ENCODE measurements at places on chromosomes 2 and 18.

DNA sequence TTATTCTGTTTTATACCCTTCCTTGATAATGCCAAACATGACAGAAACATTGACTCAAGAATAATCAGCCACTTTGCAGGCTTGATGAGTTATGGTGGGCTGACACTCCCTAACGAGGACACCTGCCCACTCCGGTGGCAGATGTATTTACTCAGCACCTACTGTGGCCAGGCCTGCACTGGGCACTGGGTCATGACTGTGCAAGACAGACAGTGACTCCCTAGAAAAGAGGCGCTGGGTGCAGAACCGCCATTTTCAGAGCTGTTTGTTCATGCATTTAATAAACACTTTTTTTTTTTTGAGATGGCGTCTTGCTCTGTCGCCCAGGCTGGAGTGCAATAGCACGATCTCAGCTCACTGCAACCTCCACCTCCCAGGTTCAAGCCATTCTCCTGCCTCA, 32.5 kb downstream of the SNED1 start:
- no peak for DNase-seq

GRCh38 chr2:194223218-194223617, 1433.8 kb upstream of the SLC39A10 start:
- DNase-seq, result no peak

- DNase-seq, result peak; percentile 46
These were observed 235.1 kb downstream of the CDCA7 start for GRCh38 chr2:173589604-173590275.

DNA sequence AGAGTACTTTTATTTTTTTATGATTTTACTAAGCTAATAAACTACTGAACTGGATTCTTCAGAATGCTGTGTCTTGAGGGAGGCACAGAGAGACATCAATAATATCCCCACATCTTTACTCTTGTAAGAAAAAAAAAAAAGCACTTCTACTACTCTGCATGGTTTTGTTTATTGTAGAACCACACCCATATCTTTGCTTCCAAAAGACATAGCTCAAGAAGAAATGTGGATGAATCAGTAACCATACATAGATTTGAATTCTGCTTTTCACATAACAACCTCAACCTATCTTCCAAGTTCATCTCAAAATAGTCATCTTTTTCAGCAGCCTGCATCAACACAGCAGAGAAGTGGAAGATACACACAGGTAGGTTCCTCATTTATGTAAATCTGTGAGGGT, 12.2 kb upstream of the COL5A2 start:
- DNase-seq, result no peak

DNA sequence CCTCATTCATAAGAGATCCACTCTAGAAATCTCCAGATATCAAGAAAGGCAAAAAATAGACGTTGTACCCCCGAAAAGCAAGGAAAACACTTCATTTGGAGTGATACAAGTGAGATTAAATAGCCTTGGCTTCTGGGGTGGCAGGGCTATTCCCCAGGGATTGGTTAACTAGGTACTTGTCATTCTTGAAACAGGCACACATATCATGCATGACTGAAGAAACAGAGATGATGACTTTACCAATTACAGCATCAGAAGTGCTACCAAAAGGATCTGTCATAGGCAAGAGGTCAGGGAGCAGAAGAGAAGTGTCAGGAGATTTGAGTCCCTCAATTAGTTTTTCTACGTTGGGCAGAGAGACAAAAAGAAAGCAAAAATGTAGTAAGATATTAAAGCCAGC, 45.2 kb upstream of the NFU1 start:
- no peak for DNase-seq

Data from LNCaP clone FGC (cell line).